Activated T-helper 1 cell treated with anti-CD3 and anti-CD28 coated beads, Interleukin-12 subunit alpha, Interleukin-12 subunit beta, Interleukin-2, Interleukin-4 antibody, amounts not matched to agents 30 ng/mL and 10 ng/mL and 1 ng/mL, durations not matched to agents 14 hours and 24 hours and 36 hours (primary cell): ENCODE measurements at places on chromosomes 12 and 14. TPM values are rescaled to one million over a fixed set of nuclear protein-coding genes. Genes with fewer than 3 reads are reported as not detected.

Gene GLIPR1L1
- not detected in 2 replicates for total RNA-seq

Gene GNB3
- 1.6 and 1.7 TPM in 2 replicates for total RNA-seq

Gene KRT81
- total RNA-seq, result not detected in 2 replicates

Gene FAM90A1
- 0.15 and 0.36 TPM in 2 replicates for total RNA-seq

Gene FGD4
- 0.03 and 0.51 TPM in 2 replicates for total RNA-seq
